Astrocyte of the spinal cord (primary cell): ENCODE measurements at places on chromosomes 4 and X.

- peak; percentile 48 for DNase-seq
Measured at GRCh38 chrX:115592997-115593734, 32.2 kb downstream of the PLS3 start.

GRCh38 chr4:91366554-91366953 lies 937.2 kb upstream of the GRID2 start:
- no peak for DNase-seq

DNA sequence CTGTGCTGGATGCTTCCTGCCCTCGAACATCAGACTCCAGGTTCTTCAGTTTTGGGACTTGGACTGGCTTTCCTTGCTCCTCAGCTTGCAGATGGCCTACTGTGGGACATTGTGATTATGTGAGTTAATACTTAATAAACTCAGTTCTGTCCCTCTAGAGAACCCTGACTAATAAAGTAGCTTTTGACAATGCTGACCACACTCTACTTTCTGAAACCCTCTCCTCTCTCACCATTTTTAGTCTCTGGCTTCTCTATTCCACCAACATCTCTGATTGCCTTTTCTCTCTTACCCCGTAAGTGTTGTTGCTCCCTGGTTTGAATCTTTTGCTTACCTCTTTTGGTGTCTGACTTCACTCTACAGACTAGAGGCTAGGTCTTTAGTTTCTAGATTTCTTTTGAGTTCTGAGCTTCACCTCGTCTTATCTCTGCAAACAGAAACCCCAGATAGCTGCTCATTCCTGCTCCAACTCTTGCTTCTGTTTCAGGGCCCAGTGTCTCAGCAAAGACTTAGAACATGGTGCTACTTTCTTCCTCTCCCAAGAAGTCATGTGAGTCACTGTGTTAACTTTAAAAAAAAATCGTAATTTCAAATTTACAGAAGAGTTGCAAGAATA lies 11.4 kb downstream of the TMSB4X start:
- no peak for DNase-seq

GRCh38 chrX:66328950-66329596 lies 165.0 kb downstream of the HEPH start:
- no peak for DNase-seq

DNA sequence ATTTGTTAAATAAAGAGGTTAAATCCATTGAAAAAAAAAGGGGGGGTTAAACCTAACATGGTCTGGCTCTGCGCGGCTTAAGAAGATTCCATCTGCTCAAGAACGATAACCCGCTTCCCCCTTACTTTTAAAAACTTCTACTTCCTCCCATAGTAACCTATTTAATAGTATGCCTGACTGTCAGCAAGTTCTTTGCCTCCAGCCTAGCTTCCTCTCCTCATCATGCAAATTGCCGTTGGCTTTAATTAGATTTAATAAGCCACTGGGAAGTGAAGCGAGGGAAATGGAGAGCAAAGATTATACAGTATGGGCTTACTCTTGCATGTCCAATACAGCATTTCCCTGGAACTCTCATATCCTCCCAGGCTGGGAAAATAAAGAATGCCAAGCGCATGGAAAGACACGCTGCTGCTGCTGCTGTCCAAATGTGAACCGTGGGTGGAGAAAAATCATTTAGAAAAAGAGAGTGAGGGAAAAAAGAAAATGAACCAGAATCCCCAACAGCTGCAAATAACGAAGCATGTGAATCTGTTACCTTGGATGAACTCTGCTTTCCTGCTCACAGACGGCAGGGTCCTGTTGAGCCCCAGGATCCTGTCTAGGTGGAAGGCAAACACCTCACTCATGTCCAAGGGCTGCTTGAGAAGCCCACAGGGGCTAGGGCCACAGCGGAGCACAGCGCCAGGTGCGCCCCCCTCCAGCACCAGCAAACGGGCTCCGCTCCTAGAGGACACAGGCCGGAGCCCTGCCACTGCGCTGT lies 2.7 kb downstream of the GASK1B start:
- peak; percentile 43 for DNase-seq

GRCh38 chr4:68592673-68593072 lies 16.6 kb upstream of the UGT2B17 start:
- DNase-seq = no peak

- no peak for DNase-seq
Measured at GRCh38 chrX:153468008-153468580, 2.3 kb downstream of the HAUS7 start.

DNA sequence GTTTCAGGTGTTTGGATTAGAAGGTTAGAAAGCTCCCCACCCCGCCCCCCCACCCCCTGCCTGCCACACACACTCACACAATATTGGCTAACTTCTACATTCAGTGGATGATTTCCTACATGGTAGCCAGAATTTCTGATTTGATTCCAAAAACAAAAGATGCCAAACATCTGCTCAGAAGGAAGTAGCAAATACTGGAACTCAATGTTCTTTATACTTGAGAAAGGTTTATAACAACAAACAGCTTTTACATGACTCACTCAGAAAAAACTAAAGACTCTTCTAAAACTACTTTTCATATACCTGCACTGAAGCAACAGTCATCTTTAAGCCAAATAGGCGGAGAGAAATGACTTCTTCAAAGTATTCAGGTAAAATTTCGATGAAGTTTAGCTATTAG lies 750.5 kb upstream of the POU3F4 start:
- peak; percentile 55 for DNase-seq

- DNase-seq = peak; percentile 20
Measured at GRCh38 chr4:11623726-11624037, 195.0 kb upstream of the HS3ST1 start.

DNA sequence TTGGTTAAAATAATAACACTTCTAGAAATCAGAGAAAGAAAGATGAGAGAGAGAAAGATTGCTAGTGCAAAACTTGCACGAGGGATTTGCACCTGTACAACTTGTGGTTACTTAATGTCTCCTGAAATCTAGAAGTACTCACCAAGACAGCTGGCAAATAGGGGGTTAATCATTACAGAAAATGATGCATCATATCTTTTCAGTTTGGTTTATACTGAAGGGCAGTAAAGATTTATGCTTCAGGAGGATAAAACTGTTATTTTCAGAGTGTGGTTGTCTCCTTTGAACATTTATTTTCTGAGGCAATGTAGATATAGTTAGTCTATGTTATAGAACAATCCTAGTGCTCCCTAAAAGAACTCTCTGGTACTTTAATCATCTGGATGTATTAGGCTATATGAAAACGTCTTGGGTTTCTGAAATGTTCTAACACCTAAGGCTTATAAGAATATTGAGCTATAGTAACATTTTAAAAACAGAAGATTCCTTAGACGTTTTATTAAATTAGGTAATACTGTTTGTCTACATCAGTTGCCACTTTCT lies 13.3 kb downstream of the ATOH1 start:
- no peak for DNase-seq

DNA sequence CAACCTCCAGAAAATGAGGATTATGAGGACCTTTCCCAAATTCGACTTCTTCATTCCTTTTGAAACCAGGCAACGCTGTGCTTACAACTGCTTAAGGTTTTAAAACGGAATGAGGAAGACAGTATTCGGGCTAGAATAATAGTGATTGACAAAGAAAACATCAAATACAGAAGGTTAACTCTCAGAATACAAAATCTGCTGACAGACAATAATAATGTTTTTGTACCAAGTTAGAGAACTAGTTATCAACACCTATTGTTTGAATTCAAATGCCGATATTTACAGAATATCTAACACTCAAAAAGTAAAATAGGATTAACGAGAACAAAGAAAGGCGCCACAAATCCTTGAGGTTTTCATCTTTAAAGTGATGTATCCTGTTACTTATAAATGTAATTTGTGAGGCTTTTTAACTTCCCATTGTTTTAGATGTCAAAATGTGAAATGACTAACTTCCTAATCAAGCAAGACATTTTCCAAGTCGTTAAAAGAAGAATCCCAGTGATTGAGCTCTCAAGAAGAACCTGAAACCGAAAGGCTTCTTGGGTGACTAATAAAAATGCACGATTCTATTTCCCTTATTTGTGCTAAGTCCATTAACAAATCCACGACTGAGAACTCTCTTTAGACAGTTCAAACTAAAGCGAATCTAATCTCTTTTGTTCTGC lies 118.3 kb downstream of the SORBS2 start:
- no peak for DNase-seq

- DNase-seq = peak; percentile 53
Measured at GRCh38 chr4:16206848-16207247, 19.4 kb downstream of the TAPT1 start.

DNA sequence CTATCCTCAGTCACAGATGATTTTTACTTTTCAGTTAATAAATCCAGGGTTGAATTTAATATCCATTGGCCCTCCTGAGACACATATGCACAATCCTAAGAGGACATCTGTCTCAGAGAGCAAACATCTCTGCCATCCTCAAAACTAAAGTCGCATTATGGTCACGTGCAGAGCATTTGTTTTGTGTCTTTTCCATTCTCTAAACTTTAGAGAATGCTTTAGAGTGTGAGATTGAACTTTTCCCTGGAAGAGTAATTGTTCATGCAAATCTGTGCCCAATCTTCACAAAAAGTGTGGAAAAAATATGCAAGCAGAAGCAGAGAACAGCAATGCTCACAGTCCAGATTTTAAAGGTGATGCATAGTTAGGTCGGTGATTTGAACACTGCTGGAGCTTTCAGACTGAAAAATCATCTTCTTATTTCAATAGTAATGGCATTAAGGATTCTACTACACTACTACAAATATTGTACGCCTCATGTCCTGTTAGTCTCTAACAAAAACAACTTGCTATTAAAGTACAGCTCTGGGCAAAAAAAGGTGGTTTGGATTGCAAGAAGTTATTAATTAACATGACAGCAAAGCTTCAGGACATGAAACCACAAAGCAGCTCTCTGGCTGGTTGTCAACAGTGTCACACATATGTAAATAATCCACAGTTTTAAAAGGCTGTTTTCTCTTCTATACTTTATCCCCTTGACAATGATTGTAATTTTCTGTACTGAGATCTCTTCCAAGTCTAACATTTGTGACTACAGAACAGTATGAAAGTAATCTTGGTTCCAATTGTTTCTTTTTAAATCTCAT lies 19.9 kb downstream of the DCHS2 start:
- no peak for DNase-seq

- DNase-seq = no peak
Measured at GRCh38 chrX:84108584-84108983, 79.4 kb downstream of the RPS6KA6 start.

- DNase-seq = no peak
Measured at GRCh38 chrX:39893417-39894338, 204.1 kb downstream of the BCOR start.

DNA sequence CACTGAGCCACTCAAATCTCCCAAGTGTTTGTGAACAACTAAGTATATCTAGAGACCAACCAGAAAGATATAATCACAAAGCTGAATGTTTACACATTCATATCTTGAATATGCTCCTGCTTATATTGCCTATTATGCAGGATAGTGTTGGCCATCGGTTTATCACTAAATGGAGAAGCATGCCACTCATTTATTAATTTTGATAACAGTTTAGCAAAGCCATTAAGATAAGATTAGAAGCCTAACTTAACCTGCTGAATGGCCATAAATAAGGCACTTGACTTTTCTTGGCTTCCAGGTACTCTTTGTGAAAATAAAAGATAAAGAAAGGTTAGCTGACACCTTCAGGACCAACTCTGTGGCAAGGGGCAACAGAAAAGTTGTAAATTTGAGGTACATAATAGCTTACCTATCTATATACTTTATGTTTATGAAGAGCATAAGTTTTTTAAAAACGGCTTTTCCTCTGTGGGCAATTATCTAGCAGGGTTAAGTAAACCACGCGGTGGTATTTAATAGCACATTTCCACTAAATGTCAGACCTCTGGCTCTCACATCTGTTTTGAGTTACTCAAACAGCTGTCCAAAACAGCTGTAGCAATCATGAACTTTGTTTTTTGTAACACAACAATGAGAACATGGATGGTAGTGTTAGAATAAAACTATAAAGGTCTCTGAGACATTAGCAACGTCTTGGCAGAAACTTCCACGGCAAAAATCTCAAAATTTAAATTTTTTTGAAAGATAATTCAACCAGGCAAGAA lies 58.8 kb upstream of the FTHL17 start:
- no peak for DNase-seq

DNA sequence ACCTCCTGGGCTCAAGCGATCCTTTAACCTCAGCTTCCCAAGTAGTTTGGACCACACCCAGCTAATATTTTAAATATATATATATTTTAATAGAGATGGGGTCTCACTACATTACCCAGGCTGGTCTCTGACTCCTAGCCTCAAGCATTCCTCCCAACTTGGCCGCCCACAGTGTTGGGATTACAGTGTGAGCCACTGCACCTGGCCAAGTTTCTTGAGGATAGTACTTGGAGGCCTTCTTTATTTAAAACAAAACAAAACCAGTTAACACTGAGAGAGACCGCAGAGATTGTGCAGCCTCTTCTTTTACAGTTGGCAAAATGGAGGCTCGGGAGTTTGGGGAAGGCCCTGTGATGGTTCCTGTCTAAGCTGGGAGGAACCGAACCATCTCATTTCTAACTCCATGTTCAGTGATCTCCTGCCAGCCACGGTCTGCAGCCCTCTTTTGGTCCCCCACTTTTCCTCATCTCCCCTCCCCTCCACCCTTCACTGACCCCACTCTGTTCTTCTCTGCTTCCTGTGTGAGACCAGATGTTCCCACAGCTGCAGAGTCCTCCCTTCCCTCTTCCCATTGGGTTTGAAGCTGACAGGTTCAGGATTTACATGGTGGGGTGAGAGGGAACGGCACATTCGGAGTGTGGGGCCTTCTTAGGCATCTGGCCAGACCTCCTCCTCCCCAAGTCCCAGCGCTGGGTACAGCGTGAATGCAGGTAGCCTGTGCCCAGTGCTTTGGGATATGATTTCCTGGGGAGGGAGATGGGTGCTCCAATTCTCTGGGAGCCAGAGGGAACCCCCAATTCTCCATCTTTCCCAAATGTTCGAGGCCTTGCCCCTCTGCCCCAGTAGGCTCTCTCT lies 1.4 kb upstream of the SORCS2 start:
- DNase-seq = no peak

DNA sequence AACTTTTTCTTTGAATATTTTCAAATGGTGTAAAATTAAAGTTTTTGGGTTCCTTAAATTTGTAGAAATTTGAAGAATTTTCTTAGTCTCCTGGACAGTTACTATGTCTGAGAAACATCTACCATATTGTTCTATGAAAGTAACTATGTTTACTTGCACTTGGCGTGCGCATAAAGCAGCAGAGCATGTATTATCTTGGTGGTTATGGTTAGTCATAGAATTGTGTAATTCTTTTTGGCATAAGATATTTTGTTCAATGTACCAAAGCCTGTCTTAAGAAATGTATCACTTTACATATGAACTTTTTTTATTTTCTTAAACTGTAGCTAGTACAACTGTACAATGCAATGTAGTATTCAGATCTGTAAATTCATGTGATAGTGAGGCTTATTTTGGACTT lies 49.2 kb downstream of the CDS1 start:
- peak; percentile 71 for DNase-seq

DNA sequence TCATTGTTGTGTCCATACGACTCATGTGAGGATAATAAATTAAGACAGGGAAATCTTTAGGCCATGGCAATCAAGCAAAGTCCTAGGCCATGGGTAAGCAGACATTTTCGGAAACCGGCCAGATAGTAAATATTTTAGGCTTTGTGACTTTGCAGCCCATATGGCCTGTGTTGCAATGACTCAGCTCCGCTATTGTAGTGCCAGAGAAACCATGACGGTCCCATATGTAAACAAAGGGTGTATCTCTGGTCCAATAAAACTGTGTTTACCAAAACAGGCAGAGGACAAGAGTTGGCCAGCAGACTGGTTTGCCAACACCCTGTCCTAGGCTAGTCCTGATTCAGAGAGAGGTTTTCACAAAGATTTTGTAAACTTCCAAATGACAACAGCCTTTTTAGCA lies 5.0 kb downstream of the FAM114A1 start:
- peak; percentile 32 for DNase-seq
